Hematopoietic multipotent progenitor cell treated with erythropoietin and hydrocortisone succinate and interleukin-3 and kit ligand, for 6 days (in vitro differentiated cells): ENCODE measurements at places on chromosomes 11 and 22.

- DNase-seq: no peak
Measured at GRCh38 chr11:59182457-59183151, 10.7 kb downstream of the DTX4 start.

- DNase-seq: no peak
Measured at GRCh38 chr11:19187833-19188258, 13.9 kb downstream of the CSRP3 start.

DNA sequence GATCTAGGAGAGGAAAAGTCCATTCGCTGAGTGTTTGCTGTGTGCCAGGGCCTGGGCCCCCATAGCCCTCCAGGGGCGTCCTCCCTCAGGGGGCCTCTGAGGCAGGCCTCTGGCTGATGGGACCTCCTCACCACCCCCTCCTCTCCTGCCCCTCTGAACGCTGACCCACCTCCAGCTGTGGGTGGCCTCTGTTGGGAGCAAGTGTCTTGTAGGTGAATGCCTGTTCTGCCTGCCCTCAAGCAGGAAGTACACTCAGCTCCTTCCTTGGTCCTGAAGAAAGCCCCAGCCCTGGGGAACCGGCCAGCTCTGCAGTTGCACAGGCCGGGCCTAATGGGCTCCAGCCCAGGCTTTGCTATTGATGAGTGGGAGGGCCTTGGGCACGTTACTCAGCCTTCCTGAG lies 3.5 kb downstream of the MYO7A start:
- DNase-seq: no peak

- DNase-seq: no peak
Measured at GRCh38 chr11:108685419-108686130, 20.7 kb downstream of the DDX10 start.

DNA sequence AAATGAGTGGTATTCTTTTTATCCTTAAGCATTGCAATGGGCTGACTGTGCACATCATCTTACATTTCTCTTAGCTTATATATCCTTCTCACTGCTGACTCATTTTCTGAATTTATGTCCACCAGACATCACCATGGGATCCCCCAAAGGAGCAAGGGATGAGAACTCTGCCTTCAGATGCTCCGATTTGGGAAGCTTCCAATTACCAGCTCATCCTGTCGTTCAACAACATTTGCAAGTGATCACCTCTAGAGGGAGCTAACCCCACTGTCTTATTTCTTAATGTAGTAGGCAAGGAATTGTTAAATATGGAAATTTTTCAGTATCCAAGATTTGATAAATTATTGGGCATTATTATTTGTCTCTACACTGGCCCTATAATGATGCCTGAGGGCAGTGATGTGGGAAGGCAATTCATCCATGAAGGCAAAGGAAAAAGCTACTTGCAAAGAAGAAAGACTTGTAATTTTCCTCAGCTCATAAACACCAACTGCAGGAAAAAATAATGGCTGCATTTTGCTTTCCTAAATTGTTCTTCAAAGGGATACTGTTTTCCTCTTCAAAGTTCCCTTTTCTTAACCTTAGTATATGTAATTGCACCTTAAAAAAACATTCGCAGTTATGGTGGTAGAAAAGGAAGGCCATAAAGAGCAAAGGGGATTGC lies 102.4 kb upstream of the FSHB start:
- peak; percentile 53 for DNase-seq

- peak; percentile 72 for DNase-seq
Measured at GRCh38 chr11:12128301-12128751, 17.9 kb downstream of the MICAL2 start.

GRCh38 chr11:107916671-107917241 lies 11.5 kb upstream of the RAB39A start:
- peak; percentile 71 for DNase-seq

DNA sequence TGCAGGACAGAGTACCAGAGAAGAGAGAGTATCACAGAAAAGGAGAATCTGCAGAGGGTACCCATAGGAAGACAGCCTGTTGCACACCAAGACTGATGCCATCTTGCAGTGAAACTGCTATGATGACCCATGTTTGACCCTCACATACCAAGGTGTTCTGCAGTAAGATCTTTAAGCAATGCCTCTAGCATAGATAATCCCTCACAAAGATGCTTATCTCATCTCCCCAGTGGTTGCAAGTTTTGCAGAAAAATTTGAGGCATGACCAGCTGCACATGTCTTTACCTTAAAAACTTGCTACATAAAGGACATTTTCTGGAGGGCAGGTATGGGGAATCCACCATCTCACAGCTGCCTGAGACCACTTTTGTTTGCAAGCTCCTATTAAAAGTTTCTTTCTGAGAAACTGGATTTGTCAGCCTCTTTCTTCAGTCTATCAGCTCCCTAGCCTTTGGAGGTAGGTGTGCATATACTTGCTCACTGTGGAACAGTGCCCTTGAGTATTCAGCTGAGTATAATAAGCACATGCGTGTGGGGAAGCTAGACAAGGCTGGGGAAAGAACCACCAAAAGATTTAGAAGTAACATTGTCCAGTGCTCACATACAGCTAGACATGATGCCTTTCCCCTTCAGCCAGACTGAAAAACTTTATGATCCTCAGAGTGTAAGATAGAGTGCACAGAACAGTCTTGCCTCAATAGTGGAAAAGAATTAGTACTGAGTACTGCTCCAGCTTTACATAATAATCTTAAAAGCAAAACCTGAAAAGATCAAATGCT lies 100.3 kb upstream of the TEAD1 start:
- no peak for DNase-seq

DNA sequence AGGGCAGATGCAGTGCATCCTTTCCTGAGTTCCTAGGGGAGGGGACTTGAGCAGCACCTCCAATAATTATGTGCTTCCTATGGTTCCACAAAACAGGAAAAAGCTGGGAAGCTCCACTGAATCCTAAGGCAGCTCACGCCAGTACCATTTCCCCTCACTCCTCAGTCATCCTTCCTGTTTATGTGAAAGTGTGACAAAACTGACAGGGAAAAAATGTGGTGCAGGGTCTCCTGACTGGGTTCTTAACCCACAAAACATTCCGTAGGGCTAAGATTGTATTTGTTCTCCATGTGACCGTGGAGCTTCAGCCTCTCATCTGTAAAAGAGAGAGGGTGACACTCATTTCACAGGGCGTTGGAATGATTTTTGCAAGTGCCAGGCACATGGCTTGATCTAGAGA lies 12.2 kb upstream of the LYVE1 start:
- no peak for DNase-seq

- no peak for DNase-seq
Measured at GRCh38 chr11:118885831-118886565, 2.3 kb downstream of the CXCR5 start.

DNA sequence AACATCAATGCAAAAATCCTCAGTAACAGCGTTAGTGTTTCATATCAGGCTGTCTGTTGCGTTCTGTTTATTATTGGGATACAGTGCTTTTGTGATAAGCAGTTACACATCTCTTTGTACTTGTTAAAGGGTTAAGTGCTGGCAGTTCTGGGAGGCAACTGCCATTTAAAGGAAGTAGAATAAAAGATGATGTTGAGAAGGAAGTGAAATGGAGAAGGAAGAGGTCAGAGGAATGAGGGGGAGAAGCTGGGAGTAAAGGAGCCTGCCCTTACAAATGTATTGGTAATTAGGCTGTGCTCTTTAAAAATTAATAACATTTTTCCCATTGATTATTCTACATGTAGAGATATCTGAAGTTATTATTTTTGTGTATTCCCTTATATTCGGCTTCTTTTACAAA lies 674.7 kb downstream of the NTM start:
- no peak for DNase-seq

GRCh38 chr11:797296-798092 lies 587 bp downstream of the SLC25A22 start:
- peak; percentile 86 for DNase-seq

GRCh38 chr22:45554040-45554406 lies 51.3 kb downstream of the FBLN1 start:
- DNase-seq: no peak

GRCh38 chr22:25109878-25110595 lies 89.6 kb upstream of the CRYBB3 start:
- no peak for DNase-seq

GRCh38 chr11:95070471-95070870 lies 3.8 kb downstream of the SRSF8 start:
- DNase-seq: no peak

DNA sequence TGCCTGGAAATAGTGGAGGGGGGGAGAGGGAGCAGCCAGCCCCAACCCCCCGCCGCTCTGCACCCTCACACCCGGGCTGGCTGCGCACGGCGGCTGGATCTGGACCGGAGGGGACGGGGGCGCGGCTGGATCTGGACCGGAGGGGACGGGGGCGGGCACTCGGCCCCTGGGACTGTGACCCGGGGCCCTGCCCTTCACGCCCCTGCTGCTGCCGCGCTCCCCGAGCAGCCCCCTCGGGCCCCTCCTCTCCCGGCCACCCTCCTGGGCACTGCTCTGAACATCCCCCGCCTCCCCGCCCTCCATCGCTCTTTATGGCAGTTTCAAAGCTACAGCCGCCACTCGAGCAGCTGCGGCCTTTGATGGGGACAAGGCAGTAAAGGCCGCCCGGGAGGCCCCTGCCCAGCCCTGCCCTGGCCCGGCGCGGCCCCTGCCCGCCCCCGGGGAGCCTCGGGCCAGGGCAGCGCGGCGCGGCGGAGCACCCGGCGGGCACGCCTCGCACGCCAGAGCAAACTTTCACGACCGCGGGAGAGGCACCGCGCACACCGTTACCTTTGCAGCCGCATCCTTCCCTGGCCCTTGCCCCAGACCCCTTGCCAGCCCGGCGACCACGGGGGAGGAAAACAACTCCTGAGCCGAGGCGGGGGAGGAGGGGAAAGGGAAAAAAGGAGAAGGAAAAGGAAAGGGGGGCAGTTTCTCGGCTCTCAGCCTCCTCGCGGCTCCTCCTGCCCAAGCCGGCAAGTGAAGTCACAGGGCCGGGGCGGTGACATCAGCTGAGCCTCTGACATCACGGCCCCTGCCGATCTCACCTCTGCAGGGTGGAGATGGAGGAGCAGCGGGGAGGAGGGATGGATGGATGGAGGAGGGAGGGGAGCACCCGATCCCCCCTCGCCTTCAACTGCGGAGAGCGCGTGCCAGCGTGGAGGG lies 13.1 kb upstream of the TCF20 start:
- no peak for DNase-seq

GRCh38 chr11:13831696-13832095 lies 130.8 kb upstream of the SPON1 start:
- no peak for DNase-seq

DNA sequence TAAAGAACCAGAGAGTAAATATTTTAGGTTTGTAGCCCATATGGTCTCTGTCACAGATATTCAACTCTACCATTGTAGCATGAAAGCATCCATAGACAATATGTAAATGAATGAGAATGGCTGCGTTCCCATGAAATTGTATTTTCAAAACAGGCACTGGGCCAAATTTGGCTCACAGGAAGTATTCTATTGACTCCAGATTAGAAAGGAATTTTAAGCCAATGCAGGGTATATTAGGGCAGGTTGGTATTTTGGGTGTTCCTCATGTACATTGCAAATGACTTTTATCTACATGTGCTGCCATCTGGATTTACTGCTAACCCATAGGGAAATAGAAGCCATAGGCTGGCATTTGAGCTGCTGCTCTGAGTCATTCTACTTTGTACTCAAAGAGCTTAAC lies 35.1 kb upstream of the PDGFD start:
- DNase-seq: no peak

DNA sequence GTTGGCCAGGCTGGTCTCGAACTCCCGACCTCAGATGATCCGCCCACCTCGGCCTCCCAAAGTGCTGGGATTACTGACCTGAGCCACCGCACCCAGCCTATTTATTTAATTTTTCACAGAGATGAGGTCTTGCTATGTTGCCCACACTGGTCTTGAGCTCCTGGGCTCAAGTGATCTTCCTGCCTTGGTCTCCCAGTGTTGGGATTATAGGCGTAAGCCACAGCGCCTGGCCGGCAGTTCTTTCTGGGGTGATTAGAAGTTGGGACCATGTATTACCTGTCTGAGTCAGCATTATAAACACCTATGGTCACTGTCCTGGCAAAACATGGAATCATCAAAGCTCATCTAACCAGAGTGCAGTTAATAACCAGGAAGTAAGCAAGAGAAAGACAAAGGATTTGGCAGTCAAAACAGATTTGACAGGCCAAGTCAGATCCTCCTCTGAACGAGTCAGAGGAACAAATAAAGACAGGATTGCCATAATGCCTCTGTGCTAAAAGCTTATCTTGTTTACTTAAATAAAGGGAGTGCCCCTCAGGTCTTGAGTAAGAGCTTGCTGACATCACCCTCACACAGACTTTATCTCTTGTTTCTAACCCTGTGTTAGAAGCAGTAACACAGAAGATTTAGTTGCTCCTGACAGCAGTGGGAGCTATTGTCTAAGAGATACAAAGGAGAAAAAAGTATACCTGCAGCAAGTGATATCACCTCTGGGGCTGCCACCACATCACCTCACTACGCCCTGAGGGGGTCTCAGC lies 3.7 kb downstream of the SERPIND1 start:
- DNase-seq: peak; percentile 88

DNA sequence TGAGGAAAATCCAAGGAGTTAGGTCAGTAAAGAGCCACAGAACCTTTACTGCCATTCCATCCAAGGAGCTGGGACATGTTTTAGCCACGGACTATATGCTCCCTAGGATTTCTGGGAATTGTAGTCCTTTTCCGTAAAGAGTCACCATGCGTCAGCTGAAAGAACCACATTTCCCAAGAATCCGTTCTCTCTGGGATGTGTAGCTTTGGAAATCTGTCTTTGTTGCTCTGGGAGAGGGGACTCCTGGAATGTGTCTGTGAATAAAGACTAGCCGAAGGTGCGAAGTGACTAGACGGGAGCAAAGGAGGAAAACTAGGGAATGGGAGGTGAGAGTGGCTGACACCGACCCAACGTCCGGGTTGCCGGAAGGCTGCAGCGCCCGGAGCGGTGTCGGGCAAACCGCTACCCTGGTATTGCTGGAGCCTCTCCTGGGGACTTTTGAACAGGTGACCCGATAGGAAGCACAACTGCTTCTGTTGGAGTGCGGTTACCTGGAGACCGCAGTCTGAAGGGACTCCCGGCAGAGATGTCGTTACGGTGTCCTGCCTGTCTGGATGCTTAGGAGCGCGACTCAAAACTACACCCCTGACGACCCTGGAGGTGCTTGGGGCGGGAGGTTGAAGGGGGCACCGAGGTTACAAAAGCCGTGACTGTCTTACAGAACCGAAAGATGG lies at the start of gene IFTAP:
IFTAP (plus strand) TSS at position 187 of the 674 bp plus-strand sequence. CDS start 15,602 bp downstream, outside the sequence.
- peak; percentile 96 for DNase-seq
